ENCODE measurements at places on chromosomes 12 and 14. TPM values are rescaled to one million over a fixed set of nuclear protein-coding genes. Genes with fewer than 3 reads are reported as not detected.

- no peak for DNase-seq
- no peaks in the 10 kb centered on the region for H3K36me3 ChIP-seq
- no peak overlapping the region for H3K27ac ChIP-seq
- no peaks in the 10 kb centered on the region for H3K4me1 ChIP-seq
- H3K4me3 ChIP-seq: no peak overlapping the region
Measured at GRCh38 chr12:15151161-15152091, 69.8 kb downstream of the RERG start.

GRCh38 chr14:51430633-51431032 lies 190.6 kb downstream of the TMX1 start:
- H3K27ac ChIP-seq: no peak overlapping the region
- H3K36me3 ChIP-seq: no peaks in the 10 kb centered on the region
- no peak for DNase-seq
- no peaks in the 10 kb centered on the region for H3K4me1 ChIP-seq

- H3K27me3 ChIP-seq: no peaks in the 10 kb centered on the region
- no peak for DNase-seq
- peaks cover 35% of the 10 kb centered on the region for H3K36me3 ChIP-seq
- no peaks in the 10 kb centered on the region for H3K4me1 ChIP-seq
Measured at GRCh38 chr12:103986829-103987228, 21.2 kb downstream of the TDG start.

DNA sequence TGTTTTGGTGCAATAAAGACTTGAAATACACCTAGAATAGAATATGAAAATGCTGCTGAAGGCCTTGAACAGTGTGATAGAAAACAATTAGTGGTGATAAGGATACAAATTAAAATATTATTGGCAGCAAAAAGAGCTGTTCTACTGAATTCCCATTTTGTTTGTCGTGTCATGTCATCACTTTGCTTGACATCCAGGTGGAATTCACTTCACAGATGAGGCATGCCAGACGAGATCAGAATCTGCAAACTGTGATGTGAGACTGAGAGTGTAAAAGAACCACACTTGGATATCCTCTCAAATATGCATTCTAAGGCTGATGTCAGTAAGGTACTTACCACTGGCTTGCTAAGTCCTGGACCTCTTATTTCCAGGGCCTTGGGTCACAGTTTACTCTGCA lies 635.1 kb upstream of the STXBP6 start:
- no peaks in the 10 kb centered on the region for H3K4me1 ChIP-seq
- H3K4me3 ChIP-seq: no peak overlapping the region
- H3K36me3 ChIP-seq: no peaks in the 10 kb centered on the region
- H3K27ac ChIP-seq: no peak overlapping the region
- H3K27me3 ChIP-seq: no peaks in the 10 kb centered on the region

- H3K27me3 ChIP-seq: peaks cover 52% of the 10 kb centered on the region
- H3K4me1 ChIP-seq: peaks cover 28% of the 10 kb centered on the region
- DNase-seq: peak; percentile 54
- peaks cover 17% of the 10 kb centered on the region for H3K36me3 ChIP-seq
- H3K27ac ChIP-seq: no peak overlapping the region
- no peak overlapping the region for H3K4me3 ChIP-seq
Measured at GRCh38 chr14:88559852-88560251, 3.0 kb upstream of the ZC3H14 start.

DNA sequence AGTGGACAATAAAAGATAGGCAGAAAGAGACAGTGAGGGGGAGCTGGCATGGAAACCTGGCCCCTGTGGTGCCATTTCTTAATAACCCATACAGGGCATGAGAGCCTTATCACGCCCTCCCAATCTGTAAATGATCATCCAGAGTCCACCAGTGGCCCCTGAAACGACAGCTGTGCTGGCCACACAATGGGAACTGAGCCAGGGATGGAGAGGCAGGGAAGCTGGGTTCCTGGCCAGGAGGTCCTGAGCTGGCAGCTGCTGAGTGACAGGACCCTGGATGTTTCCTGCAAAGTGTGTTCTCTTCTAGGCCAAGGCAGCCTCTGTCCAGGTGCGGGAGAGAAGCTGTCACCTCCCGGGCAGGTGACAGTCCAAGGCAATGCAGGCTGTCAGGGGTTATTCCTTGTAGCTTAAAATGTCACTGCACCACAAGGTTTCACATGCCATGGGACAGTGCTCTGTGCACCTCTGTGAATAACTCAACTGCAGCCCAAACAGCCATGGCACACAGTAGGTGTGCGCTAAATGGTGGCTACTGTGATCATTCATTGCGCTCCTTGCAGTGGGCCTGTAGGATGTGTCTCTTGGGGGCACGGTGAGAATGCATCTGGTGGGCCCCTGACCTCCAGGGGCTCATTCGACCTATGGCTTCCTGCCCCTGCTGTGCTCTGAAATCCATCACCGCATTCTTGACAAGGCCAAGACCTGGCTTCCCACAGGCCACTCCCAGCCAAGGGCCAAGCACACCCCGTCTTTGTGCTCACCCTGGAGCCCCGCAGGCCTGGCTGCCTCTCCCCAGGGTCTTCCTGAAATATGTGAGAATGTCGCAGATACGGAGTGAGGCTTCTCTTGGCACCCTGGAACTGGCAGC lies 46.3 kb upstream of the BCL11B start:
- H3K36me3 ChIP-seq: no peaks in the 10 kb centered on the region
- H3K27ac ChIP-seq: no peak overlapping the region
- H3K27me3 ChIP-seq: peaks cover 10% of the 10 kb centered on the region
- peak; percentile 51 for DNase-seq
- peaks cover 10% of the 10 kb centered on the region for H3K4me1 ChIP-seq

- H3K36me3 ChIP-seq: no peaks in the 10 kb centered on the region
- no peak overlapping the region for H3K4me3 ChIP-seq
- no peaks in the 10 kb centered on the region for H3K27me3 ChIP-seq
- DNase-seq: no peak
- H3K4me1 ChIP-seq: no peaks in the 10 kb centered on the region
Measured at GRCh38 chr14:81625343-81625742, 91.7 kb upstream of the SEL1L start.

PLA2G1B gene
- total RNA-seq: not detected

RFLNA gene
- total RNA-seq: not detected

RNFT2 gene
- 10.1 TPM for total RNA-seq

B4GALNT3 gene
- total RNA-seq: 6.6 TPM

POTEM gene
- not detected for total RNA-seq

IL31 gene
- total RNA-seq: 2.5 TPM

CEBPE gene
- 0.35 TPM for total RNA-seq

SCN8A gene
- 0.38 TPM for total RNA-seq

Data from activated CD4-positive, alpha-beta T cell treated with anti-CD3 and anti-CD28 coated beads, Interleukin-2, amount 10 ng/mL, durations not matched to agents 24 days and 14 days (primary cell).